ENCODE measurements at places on chromosomes 3 and 15. TPM values are rescaled to one million over a fixed set of nuclear protein-coding genes. Genes with fewer than 3 reads are reported as not detected.

- no peak for DNase-seq
Measured at GRCh38 chr3:100069472-100069871, 44.8 kb downstream of the FILIP1L start.

DNA sequence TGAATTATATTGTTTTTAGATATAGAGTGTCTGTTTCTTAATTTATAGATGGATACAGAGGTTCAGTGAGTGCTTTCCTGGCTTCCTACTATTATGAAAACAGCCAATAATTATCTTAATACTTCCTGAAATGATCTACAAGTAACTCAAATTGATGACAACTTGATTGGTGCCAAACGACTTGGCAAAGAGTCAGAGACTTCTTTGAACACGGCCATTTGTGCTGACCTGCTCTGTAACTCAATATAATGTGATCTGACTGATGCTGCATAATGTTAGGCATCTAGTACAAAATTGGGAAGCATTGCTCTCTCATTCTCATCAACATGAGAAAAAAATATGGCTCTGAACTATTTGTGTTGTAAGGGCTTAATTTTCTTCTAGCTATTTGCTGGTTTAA lies 193.9 kb downstream of the DIPK2A start:
- no peak for DNase-seq

The POPDC2 gene
- 0.94 TPM for total RNA-seq

GRCh38 chr3:120763601-120764000 lies 21.1 kb downstream of the GTF2E1 start:
- no peak for DNase-seq

The ADPRH gene
- total RNA-seq, result 1.2 TPM

The ADIPOQ gene
- not detected for total RNA-seq

DNA sequence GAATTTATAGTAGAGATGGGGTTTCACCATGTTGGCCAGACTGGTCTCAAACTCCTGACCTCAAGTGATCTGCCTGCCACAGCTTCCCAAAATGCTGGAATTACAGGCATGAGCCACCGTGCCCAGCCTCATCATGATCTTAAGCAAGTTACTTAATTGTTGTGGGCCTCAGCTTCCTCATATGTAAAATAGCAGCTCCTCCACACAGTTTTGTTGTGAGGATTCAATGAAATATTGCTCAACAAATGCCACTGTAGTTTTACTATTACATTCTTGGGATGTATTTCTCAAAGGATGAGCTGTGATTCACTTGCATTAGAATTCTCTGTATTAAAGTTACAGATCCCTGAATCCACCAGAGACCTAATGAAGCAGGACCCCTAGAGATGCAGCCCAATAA lies 168.8 kb downstream of the ADAMTS9 start:
- no peak for DNase-seq

GRCh38 chr3:195102609-195103467 lies 168.1 kb downstream of the XXYLT1 start:
- DNase-seq, result no peak

The C3orf85 gene
- total RNA-seq, result not detected

- DNase-seq, result no peak
Measured at GRCh38 chr3:30496066-30496966, 110.1 kb upstream of the TGFBR2 start.

Data from occipital lobe (tissue), 3 donors.